Effector CD4-positive, alpha-beta T cell (primary cell): ENCODE measurements at places on chromosomes 4 and X.

- no peak for DNase-seq
Observed at GRCh38 chr4:178871476-178871875, 1429.2 kb upstream of the AGA start.

DNA sequence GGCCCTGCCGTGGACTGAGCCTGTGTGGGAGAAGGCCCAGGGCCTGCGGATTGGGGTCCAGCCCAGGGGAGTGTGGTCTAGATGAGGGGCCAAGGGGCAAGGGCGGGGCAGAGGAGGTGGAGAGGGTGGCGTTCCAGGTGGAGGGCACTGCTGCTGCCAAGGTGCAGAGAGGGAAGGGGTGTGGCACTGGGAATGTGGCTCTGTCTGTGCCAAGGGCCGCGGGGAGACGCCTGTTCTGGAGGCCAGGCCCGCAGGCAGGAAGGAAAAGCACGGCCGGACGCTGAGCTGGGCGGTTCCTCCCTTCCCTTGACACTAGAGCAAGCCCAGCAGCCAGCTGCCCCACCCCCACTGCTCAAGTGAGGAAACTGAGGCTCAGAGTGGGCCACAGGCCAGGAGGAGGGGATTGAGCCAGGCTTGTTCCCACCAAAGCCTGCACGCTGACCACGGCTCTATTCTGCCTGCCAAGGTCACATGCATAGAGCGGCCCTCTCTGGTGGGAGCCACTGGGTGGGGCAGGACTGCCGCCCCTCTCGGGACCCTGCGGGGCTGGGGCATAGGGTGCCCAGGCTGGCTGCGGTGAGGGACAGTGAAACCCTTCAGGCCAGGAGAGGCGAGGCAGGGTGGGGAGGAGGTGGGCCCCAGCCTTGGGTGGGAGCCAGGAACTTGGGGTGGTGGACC is 13.0 kb downstream of the SH3BP2 start:
- DNase-seq = no peak

DNA sequence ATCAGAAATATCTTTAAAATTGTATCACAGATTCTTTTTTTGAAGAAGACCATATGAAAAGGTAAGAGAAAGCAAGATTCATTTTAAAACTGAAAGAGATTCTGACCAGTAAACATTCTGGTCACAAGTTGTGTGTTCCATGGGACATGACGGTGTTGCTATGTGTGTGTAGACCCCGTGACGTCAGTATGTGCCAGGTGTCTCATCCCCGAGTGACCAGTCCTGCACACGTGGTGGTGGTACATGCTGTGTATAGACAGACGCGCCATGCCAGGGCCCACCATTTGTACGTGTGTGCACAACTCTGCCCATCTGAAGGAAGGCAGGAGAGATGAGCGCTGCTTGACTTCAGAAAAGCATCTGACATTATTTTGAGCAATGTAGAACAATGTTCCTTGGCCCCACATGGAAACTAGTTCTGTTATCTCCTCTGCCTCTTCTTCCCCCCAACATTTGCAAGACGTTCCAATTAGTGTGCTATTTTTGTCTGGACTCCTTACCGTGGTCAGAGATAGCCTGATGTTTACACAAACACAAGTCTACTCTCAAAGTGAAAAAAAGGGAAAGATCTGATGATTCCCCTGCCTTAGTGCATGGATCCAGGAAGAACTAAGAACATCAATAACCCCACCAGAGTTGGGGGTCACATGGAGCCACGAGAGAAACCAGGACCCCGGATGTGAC is 51.2 kb downstream of the IRF2 start:
- DNase-seq = no peak

DNA sequence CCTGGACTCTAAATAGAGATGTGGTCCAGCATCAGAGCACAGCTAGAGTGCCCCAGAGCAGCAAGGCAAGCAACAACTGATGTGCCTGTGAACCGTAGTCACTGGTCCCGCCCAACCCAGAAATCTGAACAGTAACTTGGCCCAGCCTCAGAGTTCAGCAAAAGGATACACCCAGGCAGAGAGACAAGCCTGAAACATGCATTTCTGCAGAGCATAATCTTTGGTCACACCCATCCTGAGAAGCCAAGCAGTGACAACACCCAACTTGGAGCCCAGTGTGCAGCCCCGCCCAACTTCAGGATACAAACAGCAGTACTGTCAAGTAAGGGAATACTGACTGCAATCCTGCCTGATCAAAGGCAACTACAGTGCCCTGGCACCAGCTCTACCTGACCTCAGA is 78.9 kb downstream of the CCDC160 start:
- no peak for DNase-seq

DNA sequence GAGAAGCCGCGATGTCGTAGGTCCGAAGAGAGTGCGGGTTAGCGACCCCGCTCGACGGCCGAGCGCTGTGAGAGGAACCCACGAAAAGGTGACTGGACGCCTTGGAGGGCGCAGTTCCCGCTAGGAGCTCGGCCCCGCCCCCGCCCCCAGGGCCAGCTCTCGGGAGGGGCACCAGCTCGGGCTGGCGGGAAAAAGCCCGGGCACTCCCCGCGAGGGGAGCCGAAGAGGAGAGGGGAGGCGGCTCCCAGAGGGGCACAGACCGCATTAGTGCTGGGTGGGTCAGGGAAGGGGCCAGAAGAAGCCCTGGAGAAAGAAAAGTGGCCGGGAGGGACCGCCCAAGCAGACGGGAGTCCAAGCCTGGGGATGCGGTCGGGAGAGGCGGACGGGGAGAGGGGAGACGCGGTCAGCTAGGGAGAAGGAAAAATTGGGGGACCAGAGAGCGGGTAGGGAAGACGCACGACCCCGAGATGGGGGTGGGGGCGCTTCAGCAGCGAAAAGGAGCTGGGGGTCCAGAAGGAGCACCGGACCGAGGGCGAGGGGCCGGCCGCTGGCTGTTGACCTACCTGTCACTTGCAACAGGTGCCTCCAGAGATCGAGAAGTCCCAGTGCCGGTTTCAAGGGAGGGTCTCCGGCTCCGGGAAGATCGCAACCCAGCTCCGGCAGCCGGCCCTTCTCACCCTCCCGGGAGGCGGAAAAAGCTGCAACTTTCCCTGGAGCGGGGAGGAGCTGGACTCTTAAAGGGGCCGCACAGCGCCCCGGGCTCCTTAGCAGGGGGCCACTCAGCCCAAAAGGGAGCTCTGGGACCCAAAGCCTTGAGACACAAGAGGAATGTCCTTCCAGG is at the start of gene SYTL4:
Gene SYTL4 (minus strand): TSS at position 681 of the 841 bp plus-strand sequence. CDS start 30,084 bp downstream, outside the sequence.
- no peak for DNase-seq

GRCh38 chr4:71691416-71692073 is 92.3 kb downstream of the GC start:
- no peak for DNase-seq

- no peak for DNase-seq
Observed at GRCh38 chr4:107814758-107815157, 10.0 kb upstream of the SGMS2 start.

- no peak for DNase-seq
Observed at GRCh38 chr4:910366-911091, 21.6 kb downstream of the GAK start.

DNA sequence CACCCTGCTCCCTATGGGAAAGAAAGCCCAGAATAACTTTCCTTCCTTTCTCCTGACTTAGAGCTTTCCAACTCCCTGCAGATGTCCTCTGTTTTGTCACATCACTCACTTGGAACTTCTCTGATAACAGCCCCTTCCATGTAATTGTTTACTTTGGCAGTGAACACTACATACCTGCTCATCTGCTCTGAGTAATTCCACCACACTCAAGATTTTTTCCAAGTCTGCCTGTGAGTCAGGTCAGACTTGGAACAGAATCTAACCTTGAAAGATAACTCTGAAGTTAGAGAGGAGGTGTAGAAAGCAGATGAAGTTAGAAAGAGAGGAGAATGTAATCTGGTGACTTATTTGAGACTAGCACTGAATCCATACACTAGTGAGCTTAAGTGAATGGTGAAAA is 7.4 kb downstream of the MAGEB10 start:
- no peak for DNase-seq

DNA sequence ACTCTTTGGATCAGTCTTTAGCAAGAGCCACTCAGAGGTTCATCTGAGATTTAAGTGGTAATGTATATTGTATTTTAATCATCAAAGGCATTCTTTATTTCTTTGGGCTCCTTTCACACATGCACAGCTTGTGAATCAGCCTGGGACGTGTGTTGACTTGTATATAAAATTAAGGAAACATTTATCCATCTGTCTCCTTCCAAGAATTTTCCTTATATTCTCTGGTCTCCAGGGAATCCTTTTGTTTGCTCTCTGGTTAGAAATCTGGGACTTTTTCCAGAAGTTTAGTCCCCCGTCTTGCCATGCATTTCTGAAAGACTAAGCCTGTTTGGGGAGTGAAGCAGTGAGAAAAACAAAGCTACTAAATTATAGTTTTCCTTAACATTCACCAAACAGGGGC is 212.3 kb downstream of the DCAF12L2 start:
- no peak for DNase-seq

GRCh38 chr4:136650541-136651277 is 881.6 kb downstream of the PCDH18 start:
- DNase-seq = no peak

DNA sequence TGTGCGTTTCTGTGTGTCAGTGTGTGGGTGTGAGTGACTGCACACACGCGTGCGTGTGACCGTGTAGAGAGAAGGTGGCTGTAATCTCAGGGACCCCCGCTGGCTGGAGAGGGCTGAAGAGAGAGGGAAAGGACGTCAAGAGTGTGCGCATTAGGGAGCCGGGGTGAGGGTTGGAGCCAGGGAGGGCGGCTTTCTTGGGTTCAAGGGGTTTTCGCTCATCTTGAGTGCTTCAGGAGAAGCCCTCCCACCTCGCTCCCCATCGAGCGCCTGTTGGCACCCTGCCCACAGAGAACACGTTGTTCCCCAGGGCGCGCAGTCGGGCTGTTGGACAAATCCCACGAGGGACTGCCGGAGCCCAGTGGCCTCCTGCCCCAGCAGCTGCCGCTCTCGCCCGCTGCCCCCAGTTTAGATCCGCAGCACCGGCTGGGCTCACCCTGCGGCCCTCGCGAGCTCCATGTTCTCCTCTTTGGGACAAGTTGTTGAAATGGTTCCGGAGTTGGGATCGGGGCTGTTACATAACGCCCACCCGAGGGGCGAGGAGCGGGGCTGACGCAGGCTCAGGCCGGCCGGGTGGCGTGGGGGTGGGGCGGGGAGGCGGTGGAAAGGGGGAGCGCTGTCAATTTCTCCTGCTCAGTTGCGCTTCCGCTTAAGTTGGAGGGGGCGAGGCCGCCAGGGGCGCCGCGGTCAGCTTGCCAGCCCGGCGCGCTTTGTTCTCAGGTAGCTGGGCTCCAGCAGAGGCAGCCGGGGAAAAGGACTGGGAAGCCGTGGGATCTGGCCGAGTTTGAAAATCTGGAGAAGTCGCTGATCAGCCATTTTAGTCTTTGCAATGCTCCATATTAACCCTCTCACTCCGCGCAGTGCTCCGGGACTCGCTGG is 1.6 kb downstream of the GRIA2 start:
- no peak for DNase-seq

GRCh38 chr4:84870398-84871163 is 95.9 kb downstream of the WDFY3 start:
- no peak for DNase-seq

DNA sequence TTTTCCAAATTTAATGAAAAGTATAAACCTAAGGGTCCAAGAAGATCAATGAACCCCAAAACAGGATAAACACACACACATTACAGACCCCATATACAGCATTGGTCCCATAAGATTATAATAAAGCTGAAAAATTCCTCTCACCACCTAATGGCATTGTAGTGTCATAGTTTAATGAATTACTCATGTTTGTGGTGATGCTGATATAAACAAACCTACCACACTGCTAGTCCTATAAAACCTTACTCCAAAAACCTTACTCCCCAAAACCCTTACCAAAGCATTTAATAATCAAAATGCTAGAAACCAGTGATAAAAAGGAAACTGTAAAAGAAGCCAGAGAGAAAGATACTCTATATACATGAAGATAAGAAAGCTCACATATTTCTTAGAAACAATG is 148.1 kb upstream of the SH3RF1 start:
- no peak for DNase-seq

GRCh38 chrX:110316351-110317060 is 1.4 kb downstream of the AMMECR1 start:
- no peak for DNase-seq

DNA sequence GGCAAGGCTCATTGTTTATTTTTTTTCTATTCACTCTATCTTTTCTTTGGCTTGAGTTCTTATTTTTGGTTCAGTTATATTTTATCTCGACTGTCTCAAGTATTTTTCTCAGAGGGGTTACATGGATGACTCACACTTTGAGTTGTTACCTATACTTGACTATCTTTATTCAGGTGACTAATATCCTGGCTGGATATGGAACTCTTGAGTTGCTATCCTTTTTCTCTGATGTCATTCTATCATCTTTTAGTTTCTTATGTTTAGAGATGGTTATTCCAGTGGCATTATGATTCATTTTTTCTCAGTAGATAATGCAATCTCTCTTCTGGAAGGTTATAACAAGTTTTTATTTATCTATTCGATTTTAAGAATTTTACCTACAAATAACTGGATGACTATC is 117.9 kb downstream of the COX18 start:
- DNase-seq = no peak

DNA sequence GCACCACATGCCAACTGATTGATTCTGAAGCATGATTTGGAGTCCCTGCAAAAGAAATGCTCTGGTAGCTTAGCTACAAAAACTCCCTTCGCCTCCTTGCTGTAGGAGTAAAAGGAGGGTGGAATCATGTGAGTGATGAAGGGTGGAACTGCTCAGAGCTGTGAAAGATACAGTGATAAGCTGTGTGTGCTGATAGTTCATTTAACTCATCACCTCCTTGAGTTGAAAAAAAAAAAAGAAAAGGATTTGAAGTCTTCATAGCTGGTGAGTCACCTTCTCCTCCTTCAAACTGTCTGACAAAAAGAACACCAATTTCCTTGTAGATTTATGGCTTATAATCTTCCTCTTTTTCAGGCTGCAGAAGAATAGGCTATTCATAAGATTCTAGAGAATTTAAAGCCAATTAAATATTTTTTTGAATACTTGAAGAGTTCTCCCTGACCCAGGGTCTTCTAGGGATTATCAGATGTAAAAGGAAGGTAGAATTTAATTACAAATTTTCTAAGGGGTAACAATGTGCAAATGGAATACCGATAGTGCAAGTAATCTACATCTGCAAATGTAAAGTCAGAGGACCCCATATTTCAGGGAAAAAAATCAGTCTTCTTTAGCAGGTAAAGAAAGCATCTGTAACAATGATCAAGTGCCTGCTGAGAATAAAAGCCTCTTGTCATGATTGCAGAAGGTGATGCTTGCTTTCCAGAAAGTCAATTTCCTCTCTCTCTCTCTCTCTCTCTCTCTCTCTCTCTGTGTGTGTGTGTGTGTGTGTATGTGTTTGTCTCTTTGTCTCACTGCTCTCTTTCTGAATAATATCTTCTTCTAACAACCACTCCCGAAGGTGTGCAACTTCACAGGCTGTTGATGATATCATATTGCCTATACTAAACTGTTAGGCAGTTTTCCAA is 208.8 kb upstream of the VEGFC start:
- no peak for DNase-seq

- DNase-seq = no peak
Observed at GRCh38 chr4:54449999-54450398, 207.8 kb upstream of the KIT start.

DNA sequence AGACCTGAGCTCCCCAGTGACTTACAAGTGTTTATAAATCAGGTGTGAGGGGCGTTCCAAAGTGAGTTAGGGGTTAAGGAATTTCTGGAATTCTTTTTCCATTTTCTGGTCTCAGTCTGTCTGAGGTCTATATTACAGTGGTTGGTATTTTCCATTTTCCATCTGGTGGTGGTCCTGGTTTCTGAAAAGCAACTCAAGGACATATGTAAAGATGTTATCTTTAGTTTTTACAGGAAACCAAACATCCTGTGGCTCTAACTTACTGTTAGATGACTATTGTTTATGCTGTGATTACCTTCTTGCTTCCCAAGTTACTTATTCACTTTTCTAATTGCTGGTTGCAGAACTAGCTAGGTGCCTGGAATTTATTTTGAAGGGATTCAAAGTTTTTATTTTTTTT is 53.5 kb upstream of the IL21 start:
- DNase-seq = no peak
